ENCODE measurements at places on chromosomes 3 and 15.

DNA sequence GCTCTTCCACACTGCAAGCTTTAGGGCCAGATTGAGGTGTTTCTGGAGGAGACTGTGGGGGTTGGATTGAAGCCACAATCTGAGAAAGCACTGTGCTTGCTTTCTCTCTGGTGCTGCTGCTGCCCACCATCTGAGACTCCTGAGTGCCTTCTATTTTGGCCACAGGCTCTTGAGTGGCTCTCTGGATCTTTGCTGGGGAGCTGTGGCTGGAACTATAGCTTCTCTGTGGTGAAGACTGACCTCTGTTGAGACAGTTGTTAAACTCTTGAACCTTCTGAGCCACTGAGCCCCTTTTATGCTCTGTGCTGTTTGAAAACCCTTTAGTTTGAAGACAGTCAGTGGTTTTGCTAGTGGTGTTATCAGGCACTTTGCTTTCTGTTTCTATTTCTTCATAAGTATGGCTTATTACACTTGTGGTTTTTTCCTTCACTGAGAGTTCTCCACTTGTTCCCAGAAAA lies 108.7 kb upstream of the TSPAN3 start:
- no peak for DNase-seq

DNA sequence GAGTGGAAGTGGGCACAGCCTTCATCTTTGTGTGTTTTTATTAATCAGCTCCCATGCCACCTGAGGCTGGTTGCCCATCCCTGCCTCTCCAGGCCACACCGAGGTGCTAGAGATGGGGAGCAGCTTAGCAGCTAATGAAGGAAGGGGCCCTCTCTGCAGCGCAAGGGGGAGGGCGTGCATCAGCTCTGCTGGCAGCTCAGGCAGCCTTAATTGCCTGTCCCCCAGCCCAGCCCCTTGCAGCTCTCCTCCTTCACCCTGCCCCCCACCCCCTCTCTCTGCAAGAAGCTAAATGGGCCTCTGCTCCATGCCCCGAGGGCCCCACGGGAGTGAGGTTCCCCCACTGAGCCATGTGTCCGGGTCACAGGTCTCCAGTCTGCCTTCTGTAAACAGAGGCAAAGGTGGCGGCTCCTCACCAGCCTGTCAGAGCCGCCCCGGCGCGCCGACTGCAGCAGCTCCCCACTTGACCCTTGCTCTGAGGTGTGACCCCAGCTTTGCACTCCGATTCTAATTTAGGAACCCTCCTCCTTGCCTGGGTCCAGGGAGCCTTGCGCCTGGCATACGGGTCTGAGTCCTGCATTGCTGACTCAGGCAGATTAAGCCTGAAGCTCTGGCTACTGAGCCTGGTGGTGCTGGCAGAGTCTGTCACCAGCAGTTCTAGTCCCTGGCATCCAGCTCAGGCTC lies 27.9 kb upstream of the NTRK3 start:
- DNase-seq, result no peak

GRCh38 chr15:92158426-92158825 lies 235.3 kb upstream of the ST8SIA2 start:
- DNase-seq, result no peak

GRCh38 chr3:41920406-41920965 lies 41.4 kb downstream of the ULK4 start:
- DNase-seq, result no peak

DNA sequence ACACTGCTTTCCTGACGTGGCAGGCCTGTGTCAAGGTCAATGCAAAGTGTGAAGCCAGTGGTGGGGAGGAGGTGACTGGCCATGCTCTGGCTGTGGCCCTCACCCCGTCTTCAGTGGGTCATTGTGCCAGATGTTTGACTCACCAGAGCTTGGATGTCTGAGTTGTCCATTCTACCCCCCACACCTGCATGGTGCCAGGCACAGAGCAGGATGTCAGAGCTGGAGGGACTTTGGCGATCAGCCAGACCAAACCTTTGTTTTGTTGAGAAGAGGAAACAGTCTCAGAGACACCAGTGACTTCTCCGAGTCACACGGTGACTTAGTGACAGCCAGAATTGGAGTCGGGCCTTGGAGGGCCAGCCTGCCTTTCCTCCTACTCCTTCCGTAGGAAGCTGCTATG lies 49.5 kb downstream of the SMAD6 start:
- no peak for DNase-seq

DNA sequence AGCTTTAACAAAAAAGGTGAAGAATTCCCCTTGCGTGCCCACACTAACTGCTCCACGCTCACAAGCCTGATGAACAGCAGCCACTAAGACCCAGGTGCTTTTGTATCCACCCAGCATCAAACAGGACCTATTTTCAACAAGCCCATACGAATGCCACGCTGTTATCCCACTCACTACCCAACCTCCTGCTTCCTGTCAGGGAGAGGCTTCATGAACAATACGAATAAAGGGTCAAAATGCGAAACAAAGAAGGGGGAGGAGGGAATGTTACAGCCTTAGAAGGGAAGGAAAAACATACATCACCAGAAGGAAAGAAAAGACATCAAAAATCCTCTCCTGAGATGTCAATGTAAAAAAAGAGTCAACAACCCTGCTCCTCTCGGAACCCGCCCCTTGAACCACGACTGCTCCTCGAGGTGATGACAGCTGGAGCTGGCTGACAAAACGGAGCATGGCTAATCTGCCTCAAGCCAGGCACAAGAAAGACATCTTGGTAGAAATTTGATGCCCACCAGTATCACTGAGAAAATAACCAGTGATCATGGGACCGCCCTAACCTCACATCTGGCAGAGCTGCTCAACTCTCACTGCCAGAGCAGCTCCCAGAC lies 9.7 kb downstream of the ERC2 start:
- DNase-seq, result no peak

GRCh38 chr3:5168110-5168509 lies 19.4 kb upstream of the EDEM1 start:
- no peak for DNase-seq

DNA sequence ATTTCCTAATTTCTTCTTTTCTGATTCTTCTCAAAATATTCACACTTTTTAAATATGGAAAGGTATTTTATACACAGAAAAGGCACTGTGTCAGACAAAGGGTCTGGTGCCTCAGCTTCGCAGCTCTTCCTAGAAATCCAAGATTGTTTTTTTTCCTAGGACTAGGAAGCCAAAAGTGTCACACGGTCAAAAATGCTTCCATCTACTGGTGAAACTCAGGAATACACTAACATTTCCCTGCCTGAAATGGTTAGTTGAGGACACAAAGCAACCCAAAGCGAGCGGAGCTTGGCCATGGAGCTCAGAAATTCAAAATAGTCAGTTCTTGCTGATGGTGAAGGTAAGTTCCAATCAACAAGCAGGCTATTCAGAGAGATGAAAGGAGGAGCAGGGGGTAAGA lies 426.5 kb upstream of the RASGRP1 start:
- peak; percentile 74 for DNase-seq

- DNase-seq, result peak; percentile 62
Measured at GRCh38 chr15:33675246-33675645, 293.1 kb upstream of the CHRM5 start.

DNA sequence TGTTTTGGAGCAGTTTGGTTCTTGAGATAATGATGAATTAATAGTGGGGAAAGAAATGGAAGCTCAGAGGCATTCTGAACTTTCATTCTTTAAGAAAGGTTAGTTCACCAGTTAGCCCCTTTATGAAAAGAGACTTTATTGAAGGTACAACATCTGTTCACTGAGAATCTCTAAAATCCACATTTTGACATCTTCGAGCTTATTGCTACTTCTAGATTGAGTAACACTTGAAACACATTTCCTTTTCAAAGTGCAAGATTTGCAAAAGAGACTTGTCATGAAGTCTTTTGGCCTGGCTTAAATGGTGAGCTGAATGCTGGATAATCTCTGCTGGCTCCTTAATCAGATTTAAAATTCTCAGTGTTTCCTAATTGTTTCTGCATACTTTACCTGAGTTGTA lies 42.3 kb downstream of the RAB8B start:
- DNase-seq, result peak; percentile 35

DNA sequence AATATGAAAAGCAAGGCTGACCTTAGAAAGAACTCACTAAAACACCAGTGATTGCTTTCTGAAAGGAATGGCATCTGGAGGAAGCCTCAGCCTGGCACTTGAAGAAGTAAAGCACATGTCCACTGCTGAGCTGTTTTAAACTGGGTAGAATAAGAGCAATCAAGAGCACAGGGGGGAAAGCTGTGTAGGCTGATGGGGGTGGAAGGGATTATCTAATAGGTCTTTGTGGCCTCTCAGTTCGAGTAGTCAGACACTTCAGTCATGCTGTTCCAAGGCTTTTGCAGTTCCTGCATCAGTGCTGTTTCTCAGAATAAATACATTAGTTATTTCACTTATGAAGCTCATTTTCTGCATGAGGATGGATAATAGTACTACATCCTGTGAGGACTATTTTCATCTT lies 22.6 kb downstream of the CCDC191 start:
- DNase-seq, result no peak

GRCh38 chr15:81923561-81924350 lies 122.1 kb downstream of the MEX3B start:
- DNase-seq, result no peak

GRCh38 chr15:70418943-70419342 lies 321.2 kb upstream of the TLE3 start:
- no peak for DNase-seq

GRCh38 chr3:111917300-111917699 lies 58.2 kb downstream of the PHLDB2 start:
- no peak for DNase-seq

GRCh38 chr3:127237835-127238234 lies 44.9 kb downstream of the PRR23E start:
- DNase-seq, result no peak

DNA sequence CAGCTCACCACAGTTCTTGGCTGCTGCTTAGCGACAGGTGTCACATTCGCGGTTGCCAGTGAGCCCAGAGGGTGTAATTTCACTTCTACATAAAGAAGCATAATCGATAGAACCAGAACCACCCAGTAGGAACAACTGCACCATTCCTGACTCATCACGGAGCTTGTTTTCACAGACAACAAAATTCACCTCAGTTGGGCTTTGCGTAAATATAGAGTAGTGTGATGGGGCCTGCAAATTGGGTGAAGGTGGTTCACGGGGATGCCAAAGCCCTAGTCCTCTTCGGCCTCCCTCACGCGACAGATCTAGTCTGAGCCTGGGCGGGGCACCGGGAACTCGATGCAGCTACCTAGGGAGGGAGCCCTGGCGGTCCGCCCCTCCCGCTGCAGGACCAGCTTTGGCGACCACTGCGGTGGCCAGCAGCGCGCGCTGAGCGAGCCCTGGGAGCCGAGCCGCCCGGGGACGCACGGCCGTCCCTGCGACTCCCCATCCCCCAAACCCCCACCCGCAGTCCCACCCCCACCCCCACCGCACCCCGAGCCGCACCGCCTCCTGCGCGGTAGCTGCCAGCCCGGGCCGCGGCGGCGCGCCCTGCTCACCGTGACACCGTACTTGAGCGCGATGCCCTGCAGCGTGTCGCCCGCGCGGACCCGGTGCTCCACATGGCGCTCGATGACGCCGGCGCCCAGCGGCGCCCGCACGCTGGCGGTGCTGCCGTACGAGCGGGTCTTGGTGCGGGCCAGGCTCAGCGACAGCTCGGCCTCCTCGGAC lies 519 bp downstream of the LYSMD2 start:
- no peak for DNase-seq

- DNase-seq, result no peak
Measured at GRCh38 chr3:117398141-117398899, 688.7 kb downstream of the TUSC7 start.

GRCh38 chr3:18444595-18445400 lies 19.7 kb upstream of the SATB1 start:
- peak; percentile 22 for DNase-seq

DNA sequence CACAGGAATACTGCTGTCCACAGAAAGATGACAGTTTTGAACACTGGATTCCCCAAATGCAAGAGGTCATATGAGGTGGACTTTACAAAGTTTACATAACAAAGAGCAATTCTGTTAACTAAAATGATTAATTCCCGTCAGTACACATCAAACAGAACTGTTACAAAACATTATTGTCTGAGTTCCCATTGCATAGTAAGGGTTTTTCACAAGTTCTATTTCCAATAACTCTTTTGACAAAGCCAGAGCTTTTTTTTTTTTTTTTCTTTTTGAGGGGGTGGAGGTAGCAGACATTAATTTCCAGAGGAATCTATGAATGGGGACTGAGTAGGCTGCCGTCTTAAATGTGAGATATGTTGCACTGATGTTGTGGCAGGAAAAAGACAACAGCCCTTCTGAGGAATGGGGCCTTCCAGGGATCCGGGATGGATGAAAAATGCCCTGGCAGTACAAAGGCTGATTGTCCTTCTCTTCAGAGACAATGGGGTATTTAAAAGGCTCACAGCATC lies 178.1 kb upstream of the KBTBD8 start:
- no peak for DNase-seq

- no peak for DNase-seq
Measured at GRCh38 chr3:122014741-122015140, 7.3 kb downstream of the ILDR1 start.

DNA sequence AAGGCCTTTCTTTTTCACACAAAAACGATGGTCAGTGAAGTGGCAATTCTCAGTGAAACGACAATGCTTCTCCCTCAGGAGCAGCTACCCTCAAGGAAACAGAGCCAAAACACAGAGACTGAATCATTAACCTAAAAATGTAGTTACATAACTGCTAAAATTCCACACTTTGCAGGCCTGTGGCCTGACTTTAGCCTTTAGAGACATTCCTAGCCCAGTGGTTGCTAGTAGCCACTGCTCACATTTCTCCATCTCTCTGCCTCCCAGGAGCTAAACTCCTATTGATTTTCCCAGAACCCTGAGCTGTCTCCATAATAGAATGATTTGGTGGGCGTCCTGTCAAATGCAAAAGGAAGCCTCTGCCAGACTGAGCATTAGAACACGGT lies 630.1 kb upstream of the KCNMB2 start:
- peak; percentile 76 for DNase-seq

Data from fibroblast of mammary gland (primary cell).